Activated gamma-delta T cell treated with Interleukin-2 at 50 U/mL for 16 hours (primary cell): ENCODE measurements at places on chromosomes 16 and 17.

DNA sequence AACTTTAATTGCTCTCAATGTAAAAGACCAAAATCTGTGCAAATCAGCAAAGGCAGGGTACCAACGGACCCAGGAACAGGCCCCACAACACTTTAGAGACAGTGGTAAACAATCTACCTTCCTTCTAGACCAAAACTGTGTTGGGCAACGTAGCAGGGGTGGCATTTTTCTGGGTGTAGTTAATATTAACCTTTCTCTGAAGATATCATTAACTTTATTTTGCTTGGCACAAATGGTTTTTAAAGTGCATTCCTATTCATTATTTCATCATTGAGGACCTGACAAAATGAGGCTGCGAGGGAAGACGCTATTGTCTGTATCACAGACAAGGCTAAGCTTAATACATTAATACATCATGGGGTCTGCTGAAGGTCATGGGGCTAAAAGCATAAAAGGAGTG is 37.9 kb upstream of the TRAP1 start:
- no peak for DNase-seq

DNA sequence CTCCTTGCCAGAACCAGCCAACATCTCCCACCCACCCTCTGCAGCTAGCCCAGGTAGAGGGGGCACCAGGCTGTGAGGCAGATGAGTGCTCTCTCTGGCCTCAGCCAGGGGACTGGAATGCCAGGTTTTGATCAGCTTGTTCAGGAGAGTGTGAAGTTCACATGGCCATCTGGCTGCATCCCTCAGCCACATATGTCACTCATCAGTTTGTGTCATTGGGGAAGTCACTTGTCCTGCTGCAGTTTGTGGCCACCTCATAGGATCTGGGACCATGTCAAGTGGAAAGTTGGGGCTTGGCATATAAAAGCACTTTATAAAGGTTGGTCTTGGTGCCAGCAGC is 147.6 kb downstream of the SOCS1 start:
- DNase-seq: no peak

DNA sequence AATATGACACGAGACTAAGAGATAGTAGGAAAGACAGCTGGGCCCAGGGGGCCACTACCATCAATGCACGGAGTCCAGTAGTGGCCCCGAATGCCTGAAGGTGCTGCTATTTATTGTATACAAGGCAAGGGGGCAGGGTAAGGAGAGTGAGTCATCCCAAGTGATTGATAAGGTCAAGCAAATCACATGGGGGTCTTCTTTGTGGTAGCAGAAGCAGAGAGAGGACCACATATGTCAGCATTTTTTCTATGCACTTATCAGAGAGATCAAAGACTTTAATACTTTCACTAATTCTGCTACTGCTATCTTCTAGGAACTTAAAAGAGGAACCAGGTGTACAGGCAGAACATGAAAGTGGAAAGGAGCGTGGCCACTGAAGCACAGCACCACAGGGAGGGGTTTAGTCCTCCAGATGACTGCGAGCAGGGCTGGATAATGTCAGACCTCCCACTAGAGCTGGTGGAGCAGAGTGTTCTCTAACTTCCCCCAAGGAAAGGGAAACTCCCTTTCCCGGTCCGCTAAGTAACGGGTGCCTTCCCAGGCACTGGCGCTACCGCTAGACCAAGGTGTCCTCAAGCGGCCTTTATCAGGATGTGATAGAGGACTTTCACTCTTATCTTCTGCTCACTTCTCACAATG is 26.4 kb upstream of the ARL4D start:
- no peak for DNase-seq

- no peak for DNase-seq
Measured at GRCh38 chr17:44204441-44204882, 4.8 kb upstream of the ATXN7L3 start.

DNA sequence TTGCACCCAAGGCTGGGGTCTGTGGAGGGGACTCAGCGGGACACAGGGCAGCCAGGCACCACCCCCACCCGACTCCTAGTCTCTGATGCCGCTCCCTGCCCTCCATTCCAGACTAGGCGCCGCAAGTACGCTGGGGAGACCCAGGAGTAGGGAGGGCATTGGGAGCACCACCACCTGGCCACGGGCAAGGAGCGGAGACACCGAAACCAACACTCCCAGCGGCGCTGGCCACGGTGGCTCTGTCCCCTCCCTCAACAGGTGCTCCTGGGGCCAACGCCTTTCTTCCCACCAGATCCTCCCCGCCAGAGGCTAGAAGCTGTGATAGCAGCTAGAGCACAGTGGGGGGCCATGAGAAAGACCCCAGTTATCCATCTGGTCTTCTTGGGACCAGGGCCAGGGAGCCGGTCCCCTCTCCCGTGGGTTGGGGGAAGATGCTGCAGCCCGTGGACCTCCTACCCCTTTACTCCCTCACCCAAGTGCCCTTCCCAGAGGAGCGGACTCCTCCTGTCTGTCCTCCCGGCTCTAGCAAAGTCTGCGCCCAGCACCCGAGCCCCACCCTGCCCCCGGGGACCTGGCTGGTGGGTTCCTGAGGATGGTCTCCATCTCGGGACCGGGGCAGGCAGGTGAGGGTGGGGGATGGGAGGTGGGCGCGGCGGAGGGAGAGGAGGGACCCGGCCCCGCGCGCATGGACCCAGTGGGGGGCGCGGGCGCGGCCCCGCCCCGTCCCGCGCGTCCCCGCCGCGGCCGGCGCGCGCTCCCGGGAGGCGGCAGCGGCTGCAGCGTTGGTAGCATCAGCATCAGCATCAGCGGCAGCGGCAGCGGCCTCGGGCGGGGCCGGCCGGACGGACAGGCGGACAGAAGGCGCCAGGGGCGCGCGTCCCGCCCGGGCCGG is at the start of gene SYNGR3:
Gene SYNGR3, plus strand, starts transcription at position 762 of the 892 bp plus-strand sequence. CDS start 133 bp downstream, outside the sequence.
- DNase-seq: no peak

GRCh38 chr17:78924481-78925151 is 571 bp downstream of the TIMP2 start:
- DNase-seq: no peak

GRCh38 chr17:65441053-65441605 is 120.3 kb downstream of the AXIN2 start:
- DNase-seq: no peak

GRCh38 chr16:85936816-85937215 is 37.9 kb downstream of the IRF8 start:
- no peak for DNase-seq

DNA sequence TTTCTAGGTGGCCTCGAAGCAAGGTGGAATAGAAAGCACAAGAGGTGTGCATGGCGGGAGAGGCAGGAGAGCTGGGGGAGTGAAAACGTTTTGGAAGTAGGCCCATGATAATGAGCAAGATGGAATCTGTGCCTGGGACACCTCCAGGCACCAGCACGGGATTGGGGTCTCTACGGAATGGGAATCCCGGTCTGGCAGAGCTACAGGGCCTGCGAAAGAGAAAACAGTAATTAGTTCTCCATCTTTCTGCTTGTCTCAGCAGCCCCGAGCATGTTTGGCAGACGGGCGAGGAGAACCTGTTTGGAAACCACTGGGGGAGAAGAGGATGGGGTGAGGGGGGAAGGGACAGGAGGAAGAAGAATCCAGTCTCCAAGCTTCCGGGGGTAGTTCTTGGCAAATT is 258.7 kb downstream of the SOX9 start:
- DNase-seq: no peak

- DNase-seq: no peak
Measured at GRCh38 chr17:10251212-10251948, 53.0 kb upstream of the GAS7 start.

DNA sequence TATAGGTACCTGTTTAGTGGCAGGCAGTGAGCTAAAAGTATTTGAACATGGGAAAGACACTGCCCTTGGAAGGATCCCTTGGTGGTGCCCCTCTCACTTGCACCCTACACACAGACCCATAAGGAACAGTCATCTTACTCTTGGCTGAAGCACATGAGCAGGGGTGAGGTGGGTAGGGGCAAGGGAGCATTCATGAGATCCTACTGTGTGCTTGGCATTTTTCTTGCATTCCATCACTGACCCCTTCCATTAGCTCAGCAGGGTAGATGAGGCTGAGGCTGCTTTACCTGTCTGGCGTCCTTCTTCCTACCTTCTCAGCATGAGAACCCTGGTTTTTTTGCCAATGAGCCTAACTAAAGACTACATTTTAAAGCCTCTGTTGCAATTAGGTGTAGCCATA is 48.3 kb downstream of the CCT6B start:
- DNase-seq: no peak

- peak; percentile 77 for DNase-seq
Measured at GRCh38 chr17:74981979-74982662, 5.3 kb upstream of the CDR2L start.

GRCh38 chr16:68508641-68509240 is 30.4 kb upstream of the ZFP90 start:
- no peak for DNase-seq

GRCh38 chr16:77353587-77354263 is 81.1 kb downstream of the ADAMTS18 start:
- no peak for DNase-seq

DNA sequence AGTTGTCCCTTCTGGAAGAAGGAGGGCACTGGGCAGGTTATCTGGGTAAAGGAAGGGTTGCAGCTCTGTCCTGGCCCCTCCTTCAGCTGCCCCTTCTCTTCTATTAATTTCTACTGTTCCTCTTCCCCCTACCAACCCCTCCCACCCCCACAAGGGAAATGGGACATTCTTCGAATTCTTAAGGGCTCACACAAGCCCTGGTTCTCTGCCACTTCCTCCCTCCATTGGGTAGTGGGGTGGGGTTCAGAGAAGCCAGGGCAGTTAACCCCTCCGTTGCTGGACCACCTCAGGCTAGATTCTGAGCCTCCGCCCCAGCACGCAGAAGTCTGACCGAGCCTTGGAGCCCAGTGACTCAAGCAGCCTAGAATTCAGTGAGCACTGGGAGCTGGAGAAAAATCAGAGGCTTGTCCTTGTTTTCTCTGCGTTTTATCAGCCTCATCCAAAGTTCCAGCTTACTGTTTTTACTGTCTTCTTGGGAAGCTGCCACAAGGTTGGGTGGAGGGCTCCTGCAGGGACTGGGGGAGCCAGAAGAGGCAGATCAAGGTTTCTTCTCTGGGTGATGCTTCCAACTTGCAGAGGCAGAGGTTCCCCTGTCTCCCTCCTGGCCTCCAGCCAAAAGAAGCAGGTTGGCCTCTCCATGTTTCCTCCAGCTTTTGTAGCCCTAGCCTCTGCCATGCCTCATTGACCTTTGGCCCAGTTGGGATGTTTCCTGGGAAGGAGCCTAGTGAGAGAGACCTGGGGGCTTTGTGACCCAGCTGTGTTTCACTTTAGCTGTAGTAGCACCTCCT is 10.2 kb downstream of the LASP1 start:
- no peak for DNase-seq

DNA sequence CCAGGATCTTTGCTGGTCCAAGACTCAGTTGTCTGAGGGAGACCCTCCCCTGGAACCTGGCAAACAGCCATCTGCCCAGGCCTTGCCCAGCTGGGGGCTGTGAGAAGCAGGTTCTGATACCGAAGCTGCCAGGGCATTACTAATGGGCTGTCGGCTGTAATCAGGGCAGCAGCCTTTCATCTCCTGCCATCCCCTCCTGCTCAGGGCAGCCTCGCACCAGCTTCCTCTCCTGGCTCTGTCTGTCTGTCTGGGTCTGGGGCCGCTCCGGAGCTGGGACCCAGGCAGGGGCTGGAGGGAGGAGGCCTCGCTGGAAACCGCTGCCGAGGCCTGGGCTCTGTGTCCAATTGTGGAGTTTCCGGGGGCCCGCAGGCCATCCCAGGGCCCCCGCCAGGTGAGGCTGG is 21.6 kb upstream of the BRD7 start:
- DNase-seq: no peak
